ENCODE measurements at places on chromosomes 2 and 18.

DNA sequence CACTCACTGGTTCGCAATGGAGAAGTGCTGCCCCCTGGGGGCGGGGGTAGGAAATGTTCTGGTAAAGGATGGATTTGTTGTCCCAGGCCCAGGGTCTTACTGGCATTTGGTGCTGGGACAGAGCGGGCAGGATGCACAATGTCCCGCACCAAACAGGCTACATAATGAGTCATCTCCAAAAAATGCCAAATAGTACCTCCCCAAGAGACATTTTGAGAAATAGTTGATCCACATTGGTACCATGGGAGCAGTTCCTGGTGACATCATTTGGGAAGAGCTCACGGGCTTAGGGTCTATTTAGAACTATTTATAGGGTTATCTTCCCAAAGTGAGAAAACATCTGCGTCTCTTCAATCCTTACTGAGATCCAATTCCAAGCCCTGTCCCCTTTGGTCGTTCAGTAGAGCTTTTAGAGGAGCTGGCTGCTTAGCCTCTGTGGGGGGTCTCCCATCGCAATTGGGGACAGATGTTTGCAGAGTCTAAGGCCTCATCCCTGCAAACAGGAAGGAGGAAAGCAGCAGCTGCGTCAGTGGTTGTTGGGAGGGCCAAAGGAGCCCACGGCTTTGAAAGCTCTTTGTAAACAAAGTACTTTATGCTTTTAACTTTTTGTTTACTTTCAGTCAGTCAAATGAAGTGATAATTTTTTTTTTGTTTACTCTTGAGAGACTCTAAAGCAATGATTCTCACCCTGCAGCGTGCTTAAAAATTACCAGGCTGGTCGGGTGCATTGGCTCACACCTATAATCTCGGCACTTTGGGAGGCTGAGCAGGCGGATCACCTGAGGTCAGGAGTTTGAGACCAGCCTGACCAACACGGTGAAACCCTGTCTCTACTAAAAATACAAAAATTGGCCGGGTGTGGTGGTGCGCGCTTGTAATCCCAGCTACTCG, 49.3 kb downstream of the GREB1 start:
- peak; percentile 59 for DNase-seq

GRCh38 chr2:137262594-137262993, 497.2 kb downstream of the THSD7B start:
- no peak for DNase-seq

DNA sequence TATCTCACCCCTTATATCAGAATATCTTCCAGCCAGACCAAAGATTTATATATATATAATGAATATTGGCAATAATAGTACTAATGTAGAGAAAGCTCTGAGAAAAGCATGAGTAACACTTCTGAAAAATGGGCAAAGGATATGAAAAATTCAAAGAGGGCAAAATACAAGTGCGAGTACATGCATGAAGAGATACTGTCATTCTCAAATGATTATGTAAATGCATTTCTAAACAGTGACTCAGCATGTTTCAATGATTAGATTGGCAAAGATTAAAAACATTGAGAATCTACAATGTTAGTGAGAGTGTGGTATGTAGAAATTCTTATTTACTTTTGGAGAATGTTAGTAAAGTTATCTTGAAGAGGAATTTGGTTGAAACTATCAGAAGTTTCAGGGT, 118.3 kb upstream of the NEDD4L start:
- no peak for DNase-seq

- no peak for DNase-seq
Measured at GRCh38 chr2:53202063-53202462, 565.5 kb upstream of the CHAC2 start.

Measured in activated CD4-positive, alpha-beta T cell treated with anti-CD3 and anti-CD28 coated beads for 24 hours (primary cell).